WTC11 (cell line): ENCODE measurements at places on chromosomes 6 and 20.

DNA sequence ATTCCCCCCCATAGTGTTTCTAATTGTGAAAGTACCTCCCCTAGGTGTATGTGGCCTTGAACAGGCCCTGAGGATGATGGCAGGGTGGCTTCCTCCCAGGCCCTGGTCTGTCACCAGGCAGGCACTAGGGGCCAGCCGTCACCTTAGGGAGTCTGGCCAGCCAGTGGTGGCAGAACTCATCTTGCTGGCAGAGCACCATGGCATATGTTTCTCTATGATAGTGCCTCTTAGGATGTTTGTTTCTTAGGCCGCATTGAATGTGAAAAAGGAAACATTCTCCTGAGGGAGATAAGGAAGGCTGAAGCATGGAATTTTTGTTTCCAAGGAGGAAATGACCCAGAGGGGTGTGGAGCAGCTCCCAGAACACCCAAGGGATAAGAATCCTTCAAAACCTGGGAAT lies 45.2 kb upstream of the KLHL31 start:
- no peak for DNase-seq

DNA sequence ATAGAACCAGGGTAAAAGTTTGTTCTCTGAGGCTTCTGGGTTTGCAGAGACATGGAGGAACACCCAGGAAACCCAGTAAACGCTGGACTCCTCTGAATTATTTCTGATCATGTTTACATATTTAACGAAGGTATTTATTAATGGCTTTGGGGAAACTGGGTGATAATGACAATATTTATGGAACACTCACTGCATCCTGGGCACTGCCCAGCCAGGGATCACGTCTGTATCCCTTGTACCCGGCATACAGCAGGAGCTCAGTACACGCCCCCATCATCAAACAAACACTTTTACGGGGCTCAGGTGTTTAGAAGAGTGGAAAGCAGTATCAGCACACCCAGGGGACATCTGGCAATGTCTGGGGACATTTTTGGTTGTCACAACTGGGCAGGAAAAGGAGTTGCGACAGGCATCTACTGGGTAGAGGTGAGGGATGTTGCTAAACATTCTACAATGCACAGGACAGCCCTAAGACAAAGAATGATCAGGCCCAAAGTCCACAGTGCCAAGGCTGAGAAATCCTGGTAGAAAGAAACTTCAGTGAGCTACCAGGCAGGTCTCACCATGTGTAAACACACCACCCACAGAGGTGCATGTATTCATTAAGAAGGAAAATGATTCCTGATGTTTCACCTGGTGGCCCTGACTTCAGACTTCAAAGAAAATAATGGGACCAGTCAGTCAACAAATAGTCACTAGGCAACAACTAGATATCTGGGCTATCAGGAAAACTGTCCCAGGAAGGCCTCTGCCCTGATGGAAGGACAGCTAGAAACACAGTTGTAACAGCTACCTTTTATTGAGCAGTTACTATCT lies 35.3 kb downstream of the ZMYND8 start:
- no peak for DNase-seq

DNA sequence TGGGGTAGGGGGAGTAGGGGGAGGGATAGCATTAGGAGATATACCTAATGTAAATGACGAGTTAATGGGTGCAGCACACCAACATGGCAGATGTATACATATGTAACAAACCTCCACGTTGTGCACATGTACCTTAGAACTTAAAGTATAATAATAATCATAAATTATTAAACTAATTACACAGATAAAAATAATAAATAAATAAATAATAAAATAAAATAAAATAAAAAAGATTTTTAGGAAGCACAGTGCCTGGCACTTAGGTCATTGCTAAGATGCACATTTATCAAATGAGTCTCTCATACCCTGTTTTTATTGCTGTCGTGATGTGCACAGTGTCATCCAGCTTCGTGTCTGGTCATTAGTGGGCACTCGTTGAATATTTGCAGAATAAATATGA lies 19.0 kb upstream of the RTF2 start:
- DNase-seq = no peak

GRCh38 chr20:44540834-44541233 lies 19.0 kb upstream of the SERINC3 start:
- no peak for DNase-seq

DNA sequence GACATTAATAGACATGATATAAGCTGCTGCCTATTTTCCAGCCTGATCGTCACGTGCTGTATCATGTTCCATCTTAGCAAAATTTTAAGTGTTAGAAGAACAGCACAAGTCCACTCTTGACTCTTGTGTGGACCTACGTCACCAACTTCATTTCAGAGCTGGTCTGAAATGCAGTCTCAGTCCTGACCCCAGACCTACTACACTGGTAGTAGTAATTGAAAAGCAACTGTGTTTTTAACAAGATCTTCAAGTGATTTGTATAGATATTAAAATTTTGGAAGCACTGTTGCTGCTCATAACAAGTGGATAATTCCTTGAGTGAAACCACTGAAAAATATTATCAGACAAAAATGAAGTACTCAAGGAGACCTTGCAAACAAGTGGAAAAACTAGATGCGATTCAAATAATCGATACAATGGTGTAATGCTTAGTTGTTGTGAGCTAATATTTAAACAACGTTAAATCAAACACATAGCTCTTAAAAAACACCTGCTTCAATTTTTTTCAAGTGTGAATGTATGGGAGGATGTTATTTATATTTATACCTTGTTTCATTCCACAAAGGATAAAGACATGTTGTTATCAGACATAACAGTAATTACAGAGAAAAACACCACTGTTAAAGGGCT lies 110.9 kb upstream of the JAG1 start:
- DNase-seq = no peak

GRCh38 chr6:31907158-31907813 lies 5.4 kb upstream of the ZBTB12 start:
- DNase-seq = no peak

DNA sequence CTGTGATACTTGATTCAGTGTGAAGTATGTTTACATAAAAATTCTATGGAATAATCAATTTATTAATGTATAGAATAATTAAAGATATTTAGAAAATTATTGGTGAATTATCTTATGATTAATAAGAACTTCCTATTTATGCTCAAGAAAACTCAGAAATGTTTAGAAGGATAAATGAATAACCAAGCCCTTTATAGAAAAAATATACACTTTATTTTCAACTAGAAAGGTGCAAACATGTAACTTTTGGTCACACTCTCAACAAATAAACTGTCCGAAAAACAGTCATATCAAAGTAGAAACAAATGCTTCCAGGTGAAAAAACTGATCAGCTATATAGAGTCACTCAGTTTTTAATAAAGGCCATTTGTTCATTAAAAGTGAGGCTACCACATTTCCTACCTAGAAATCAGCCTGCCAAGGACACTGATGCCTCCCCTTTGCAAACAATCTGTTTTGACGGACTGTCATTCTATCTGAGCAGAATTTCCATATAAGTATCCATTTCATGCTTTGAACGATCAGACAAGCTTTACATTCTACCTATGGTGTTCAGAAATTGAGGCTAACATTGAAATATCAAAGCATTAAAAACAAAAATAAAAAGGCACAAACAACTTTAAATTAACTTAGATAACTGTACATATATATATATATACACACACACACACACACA lies 3.0 kb downstream of the CCN2 start:
- no peak for DNase-seq

GRCh38 chr20:977021-977420 lies 25.1 kb downstream of the RSPO4 start:
- no peak for DNase-seq

- no peak for DNase-seq
These were observed 20.2 kb upstream of the APMAP start for GRCh38 chr20:25012616-25013189.

DNA sequence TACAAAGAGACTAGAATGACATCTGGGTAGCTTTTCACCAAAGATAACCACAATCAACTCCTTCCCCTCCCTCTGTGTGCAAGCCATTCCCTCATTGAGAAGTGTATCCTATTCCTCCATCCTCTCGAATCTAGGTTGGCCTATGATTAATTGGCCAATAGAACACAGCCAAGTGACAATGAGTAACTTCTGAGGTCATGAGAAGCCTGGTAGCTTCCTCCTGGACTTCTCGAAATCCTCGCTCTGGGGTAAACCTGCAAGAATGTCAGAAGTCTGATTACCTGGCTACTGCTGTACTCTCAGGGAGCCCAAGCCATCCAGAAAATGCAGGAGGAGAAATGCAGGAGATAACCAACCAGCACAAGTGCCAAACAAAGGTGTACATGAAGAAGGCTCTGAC lies 13.1 kb downstream of the ARHGAP18 start:
- DNase-seq = no peak

GRCh38 chr6:64334636-64335035 lies 699.0 kb downstream of the PHF3 start:
- DNase-seq = no peak

DNA sequence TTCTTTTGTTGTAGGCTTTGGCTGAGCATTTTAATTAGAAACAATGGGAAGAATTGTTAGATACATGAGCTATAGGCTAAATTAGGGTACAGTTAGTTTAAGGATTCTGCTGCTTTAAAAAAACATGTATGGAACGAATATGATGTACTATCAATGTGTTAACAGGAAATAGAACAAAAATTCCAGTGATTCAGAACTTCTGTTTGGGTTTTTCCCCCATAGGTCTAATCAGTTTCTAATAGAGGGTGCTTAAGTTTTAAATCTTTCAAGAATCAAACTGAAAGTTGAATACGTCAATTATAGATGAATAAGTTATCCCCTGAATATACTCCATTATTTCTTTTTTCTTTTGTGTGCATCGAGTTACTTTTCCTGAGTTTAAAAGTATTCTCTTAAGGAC lies 1.9 kb downstream of the TAB2 start:
- no peak for DNase-seq

- no peak for DNase-seq
These were observed 9.0 kb downstream of the CNR1 start for GRCh38 chr6:88157106-88157505.

- DNase-seq = no peak
These were observed 63.5 kb downstream of the IRF4 start for GRCh38 chr6:455006-455585.

- DNase-seq = no peak
These were observed 19.1 kb upstream of the ZSCAN23 start for GRCh38 chr6:28462401-28462800.

- no peak for DNase-seq
These were observed 249.2 kb downstream of the CDC5L start for GRCh38 chr6:44636561-44637248.

- DNase-seq = no peak
These were observed 165.1 kb downstream of the TINAG start for GRCh38 chr6:54473328-54473727.

DNA sequence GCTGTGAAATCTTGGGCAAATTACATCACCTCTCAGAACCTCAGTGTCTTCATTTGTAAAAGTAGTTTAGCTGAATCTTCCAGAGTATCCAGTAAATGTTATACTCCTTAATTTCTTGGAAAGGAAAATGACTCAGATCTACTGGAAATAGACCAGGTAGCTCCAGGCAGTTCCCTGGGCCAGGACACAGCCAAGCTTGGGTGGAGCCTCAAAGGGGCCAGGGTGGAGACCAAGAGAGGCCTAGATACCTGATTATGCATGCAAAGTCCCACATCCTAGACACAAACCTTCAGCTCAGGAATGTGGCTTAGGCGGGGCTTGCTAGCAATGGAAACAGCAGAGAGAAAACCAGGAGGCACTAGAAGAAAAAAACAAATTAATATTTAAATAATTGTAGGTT lies 272.8 kb downstream of the MAFB start:
- no peak for DNase-seq

- no peak for DNase-seq
These were observed 173.9 kb upstream of the TFAP2D start for GRCh38 chr6:50539447-50539846.

DNA sequence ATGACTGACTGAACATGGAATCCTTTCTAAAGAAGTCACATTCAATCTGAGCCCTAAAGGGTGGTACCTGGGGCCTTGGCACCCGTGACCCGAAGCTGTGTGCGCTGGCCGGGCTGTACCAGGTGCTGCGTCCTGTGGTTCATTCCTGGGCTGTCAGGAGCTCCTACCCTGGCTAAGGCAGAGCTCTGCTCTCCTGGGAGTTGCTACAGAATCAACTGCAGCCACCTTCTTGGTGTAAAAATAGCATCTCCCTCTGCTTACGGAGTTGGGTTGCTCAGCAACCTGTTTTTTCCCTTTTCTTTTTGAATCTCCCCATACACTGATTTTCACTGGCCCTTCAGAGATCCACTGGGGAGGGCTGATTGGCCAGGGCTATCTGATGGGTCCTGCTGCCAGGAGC lies 236.6 kb upstream of the PDE10A start:
- DNase-seq = no peak

DNA sequence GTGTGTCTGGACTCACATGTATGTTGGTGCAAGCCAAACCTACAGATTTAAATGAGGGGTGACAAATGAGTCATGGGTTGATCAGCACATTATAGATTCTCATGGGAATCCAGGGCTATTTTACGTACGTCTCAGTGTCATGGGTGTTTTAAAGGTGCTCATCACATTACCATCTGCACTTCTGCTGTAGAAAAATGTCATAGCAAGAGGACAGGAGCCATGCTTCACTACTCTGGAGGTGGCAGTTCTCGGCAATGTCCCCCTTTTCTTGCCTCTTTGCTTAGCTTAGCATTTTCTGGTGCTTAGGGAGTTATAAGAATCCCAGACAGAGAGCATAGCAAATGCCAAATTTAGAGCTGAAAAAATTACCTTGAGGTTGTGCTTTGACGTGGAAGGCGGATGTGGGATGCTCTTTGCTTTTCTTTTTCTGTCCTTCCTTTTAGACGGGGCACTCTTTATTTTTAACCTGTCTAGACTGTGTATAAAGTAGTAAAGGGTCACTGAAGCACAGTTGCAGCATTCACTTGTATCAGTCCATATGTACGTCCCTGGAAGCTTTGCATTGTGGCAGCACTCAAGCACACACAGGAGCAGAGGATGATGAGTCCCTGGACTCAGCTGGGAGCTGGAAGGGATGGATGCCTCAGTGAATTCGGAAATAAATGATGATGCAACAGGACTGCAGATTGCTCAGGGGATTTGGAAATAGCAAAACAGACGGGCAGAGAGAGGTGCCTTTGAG lies 139.7 kb downstream of the SYNDIG1 start:
- no peak for DNase-seq

- no peak for DNase-seq
These were observed 77.2 kb upstream of the PTCHD4 start for GRCh38 chr6:48188158-48188557.
